ENCODE measurements at places on chromosomes 2 and 18.

DNA sequence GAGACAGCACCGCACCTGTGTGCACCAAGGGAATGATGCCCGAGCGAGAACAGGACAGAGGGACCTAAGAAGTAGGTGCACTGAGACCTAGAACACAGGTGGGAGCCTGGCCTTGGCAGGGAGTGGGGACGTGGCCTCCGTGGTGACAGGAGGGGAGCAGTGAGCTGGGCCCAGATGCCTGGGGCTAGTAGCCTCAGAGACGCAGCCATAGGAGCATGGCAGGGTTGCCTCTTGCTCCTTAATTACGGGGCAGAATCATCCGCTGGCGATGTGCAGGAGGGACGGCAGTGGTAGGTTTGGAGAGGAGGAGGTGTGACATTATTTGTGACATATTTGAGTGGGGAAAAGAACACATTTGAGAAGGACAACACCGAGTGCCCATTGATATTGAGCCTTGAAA, 57.0 kb upstream of the HPCAL1 start:
- DNase-seq: no peak

GRCh38 chr2:119022678-119023077, 80.7 kb downstream of the MARCO start:
- DNase-seq: no peak

GRCh38 chr2:10433947-10434885, 13.9 kb downstream of the ODC1 start:
- no peak for DNase-seq

DNA sequence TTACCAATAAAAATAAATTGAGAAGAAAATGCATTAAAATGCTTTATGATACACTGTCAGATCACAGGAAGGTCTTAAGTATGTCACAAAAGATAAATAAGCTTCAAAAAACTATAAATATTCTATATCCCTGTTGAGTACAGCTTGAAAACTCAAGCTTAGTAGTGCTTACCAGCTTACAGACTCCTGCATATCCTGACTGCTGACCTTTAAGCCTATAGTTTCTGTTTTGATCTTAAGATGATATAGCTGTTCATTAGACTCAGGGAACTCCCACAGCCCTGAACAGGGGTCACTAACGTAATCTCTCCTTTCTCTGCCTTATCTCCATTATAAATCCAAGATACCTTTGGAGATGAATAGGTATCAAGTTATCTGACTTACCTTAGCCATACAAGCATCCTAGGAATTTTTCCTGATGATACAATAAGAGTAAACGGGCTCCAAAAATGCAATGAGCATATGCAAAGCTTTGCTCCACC, 93.7 kb upstream of the RBBP8 start:
- DNase-seq: no peak

DNA sequence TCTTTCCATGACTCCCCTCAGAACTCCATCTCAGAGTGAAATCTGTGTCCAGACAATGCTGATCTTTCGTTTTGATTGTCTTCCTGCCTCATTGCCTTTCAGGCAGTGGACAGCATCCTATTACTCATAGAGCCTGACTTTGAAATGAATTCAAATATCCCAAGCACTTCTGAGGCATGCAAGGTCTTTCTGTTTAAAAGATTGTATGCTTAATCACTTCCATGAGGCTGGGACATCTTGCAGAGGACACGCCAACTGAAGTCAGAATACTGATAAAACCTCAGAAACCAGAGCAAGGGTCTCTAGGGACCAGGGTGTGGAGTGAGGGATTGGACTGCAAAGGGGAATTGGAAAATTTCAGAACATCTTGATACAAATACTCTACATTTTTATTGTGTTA, 836.5 kb upstream of the ID2 start:
- DNase-seq: no peak

DNA sequence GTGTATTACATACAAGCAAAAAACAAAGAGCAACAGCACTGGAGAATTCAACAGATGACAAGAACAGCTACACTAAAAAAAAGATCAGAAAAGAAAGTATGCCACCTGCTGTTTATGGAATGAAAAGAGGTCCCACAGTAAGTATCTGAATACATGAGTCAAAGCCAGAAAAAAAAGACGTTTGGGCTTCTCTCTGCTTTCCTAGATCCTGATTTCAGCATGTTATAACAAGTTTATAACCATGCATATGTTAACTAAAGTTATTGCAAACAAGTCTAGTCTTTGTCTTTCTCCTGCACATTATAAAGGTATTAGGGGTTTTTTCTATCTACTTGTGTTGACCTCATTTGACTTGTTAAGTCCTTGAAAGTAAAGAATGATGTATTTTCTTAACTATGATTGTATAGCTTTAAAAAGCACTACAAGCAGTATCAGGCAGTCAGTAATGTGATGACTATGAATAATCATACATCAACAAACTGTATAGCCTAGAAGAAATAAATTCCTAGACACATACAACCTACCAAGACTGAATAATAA, 108.5 kb upstream of the COL5A2 start:
- DNase-seq: no peak

DNA sequence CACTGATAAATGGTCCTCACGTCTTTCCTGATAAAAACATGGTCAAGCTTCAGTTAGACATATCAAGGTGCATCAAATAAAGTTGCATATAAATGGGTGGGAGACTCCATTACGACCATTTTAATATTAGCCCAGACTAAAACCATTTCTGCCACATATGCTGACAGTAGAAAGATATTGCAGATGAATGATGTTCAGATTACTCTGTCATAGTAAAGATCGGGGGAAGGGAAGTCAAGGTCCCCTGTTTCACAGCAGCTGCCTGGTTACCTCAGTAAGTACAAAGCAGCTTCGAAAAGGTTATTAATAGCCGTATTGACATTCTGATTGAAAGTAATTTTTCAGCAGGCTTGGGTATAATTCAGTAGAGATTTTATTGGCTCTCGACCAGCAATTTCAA, 927.7 kb upstream of the CDH2 start:
- DNase-seq: no peak

GRCh38 chr2:102141970-102142828, at the start of gene IL1R1:
Gene IL1R1, plus strand, starts transcription at chr2:102142746. Its CDS starts 14,979 bp downstream, at chr2:102157725.
- peak; percentile 78 for DNase-seq

- DNase-seq: no peak
Measured at GRCh38 chr18:13231151-13231550, 12.6 kb downstream of the LDLRAD4 start.

DNA sequence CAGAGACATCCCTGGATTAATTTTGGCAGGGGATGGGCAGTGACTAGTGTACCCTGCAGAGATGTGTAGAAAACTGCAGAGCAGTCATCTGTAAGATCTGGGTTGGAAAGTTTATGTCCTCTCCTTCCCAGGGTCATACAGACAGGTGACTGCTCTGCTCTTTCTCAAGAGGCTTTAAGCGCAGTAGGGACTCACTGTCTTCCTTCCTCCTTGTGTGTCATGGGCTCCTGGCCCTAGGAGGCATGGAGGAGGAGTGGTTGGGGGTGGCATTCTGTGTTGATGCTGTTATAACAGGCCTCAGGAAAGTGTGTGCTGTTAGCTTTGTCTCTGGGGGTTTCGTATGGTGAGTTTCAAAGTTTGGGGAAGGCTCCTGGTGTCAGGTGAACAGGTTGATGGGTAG, 130.5 kb upstream of the MGAT5 start:
- no peak for DNase-seq

GRCh38 chr2:3326871-3327270, 50.7 kb downstream of the EIPR1 start:
- DNase-seq: no peak

DNA sequence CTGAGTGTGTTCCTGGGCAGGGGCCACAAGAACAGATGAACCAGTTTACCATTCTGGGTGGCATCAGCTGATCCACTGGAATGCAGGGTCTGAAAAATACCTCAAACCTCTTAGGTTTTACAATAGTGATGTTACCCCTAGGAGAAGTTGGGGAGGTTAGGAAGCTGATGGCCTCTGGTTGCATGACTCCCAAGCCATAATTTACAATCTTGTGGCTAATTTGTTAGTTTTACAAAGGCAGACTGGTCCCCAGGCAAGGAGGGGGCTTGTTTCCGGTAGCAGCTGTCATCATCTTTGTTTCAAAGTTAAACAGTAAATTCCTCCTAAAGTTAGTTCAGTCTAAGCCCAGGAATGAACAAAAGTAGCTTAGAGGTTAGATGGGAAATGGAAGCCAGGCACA, 113.8 kb upstream of the SLC38A11 start:
- DNase-seq: no peak

DNA sequence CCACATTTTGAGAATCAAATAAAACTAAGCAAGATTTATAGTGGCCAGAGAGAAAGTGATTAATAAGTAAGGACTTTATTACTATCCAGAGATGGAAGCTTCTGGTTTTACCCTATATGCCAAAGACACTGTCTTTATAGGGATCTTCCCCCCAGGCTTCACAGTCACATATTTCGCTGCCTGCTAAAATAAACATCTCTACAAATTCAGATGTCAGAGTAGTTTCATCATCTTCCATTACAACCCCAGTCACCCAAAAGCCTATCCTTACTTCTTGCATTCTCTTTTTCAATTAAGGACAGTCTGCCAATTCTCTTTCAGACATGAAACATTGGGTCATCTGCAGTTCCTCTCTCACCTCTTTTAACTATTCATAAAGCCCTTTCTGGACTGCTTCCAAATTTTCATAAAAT, 28.3 kb downstream of the CREB1 start:
- peak; percentile 32 for DNase-seq

- no peak for DNase-seq
Measured at GRCh38 chr2:153543635-153544071, 65.1 kb upstream of the RPRM start.

- no peak for DNase-seq
Measured at GRCh38 chr2:212488611-212489010, 50.0 kb downstream of the ERBB4 start.

Measured in inflammatory macrophage (primary cell).